HTR-8/SVneo (cell line): ENCODE measurements at places on chromosomes 6 and 20.
A peak's percentile ranks its signal among the peaks of the same experiment; 100 is the strongest.

GRCh38 chr6:21478883-21479539 lies 114.5 kb upstream of the SOX4 start:
- no peak for DNase-seq

DNA sequence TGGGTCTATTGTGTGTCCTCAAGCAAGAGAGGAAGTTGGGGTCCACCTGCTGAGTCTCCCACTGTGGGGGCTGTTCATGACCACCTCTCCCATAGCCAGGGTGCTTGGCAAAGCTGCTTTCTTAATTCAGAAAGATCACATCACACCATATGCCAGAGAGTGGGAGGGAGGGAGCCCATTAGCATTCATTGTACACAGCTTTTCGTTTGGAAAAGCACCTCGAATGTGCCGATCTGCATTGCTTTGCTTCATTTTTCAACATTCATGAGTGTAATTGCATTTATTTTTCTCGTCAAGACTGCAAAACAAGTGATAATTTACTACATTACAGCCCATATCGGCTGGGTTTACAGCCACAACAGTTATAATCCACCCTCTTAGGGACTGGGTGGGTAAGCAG lies 327.3 kb downstream of the PTPRT start:
- no peak for DNase-seq

DNA sequence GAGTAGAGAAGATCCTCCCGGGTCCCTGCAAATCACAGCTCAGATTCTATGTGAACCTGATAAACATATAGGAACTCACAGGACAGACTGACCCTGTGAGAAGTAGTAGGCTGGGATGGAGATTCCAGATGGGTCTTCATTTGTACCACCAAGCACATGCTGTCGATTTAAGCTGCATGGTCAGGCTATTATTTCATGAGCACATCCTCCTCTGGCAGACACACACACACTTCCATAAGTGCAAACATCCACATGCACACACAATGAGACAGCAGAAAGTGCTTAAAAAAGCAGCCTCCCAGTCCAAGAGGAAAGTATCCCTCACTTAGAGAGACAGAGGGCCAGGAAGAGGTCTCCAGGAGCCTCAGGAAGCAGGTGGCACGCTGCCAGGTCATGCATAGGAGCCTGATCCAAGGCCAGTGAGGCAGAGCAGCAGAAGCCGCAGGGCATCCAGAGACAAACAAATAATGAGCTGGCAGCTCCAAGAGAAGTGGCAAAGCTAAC lies 131.8 kb downstream of the UNC5CL start:
- peak; percentile 15 for DNase-seq

GRCh38 chr6:144657691-144658090 lies 372.6 kb downstream of the UTRN start:
- DNase-seq = no peak

DNA sequence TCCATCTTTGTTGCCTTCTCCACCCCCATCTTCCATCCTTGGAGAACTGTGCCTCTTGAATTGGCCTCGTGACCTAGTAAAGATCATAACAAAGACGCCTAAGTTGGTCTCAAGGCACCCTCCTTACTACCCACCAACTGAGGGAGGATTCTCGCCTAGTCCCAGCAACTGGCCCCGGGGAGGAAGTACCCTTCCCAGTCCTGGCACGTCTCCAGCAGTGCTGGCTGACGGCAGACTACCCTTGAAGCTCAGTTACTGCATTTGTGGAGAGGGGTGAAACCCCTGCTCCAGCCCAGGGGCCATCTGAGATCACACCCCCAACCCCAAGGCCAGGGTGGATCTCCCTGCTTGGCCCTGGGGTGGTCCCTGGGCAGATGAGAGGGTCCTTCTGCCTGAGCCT lies 2.1 kb upstream of the OSBPL2 start:
- DNase-seq = no peak

- no peak for DNase-seq
These were observed 80.2 kb downstream of the IRAK1BP1 start for GRCh38 chr6:78947529-78947928.

DNA sequence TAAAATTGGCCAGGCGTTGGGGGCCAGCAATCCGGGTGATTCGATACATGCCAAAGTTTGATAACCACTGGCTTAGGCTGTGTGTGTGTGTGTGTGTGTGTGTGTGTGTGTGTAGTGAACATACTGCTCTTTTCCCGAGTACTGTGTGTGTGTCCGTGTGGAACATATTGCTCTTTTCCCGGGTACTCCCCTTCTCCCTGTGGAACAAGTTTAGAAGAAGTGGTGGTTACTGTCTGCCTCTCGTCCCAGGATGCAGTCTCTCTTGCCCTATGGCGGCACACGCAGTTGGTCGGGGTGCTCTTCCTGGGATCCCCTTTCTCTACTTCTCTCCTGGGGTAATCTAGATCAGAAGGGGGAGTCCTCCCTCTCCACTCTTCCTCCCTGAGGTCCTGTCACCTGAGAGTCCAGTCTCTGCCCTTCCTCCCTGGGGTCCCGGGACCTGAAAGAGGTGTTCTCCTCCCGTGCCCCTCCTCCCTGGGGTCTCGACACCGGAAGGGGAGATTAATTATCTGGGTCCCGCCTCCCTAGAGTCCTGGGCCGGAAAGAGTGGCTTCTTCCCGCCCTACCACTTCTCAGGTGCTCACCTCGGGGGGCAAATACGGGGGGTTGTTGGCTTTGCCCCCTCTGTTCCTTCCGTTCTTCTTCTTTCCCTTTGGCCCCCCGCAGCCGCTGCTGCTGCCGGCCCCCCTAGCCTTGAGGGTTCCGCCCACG lies 516 bp downstream of the GTPBP2 start:
- peak; percentile 71 for DNase-seq

DNA sequence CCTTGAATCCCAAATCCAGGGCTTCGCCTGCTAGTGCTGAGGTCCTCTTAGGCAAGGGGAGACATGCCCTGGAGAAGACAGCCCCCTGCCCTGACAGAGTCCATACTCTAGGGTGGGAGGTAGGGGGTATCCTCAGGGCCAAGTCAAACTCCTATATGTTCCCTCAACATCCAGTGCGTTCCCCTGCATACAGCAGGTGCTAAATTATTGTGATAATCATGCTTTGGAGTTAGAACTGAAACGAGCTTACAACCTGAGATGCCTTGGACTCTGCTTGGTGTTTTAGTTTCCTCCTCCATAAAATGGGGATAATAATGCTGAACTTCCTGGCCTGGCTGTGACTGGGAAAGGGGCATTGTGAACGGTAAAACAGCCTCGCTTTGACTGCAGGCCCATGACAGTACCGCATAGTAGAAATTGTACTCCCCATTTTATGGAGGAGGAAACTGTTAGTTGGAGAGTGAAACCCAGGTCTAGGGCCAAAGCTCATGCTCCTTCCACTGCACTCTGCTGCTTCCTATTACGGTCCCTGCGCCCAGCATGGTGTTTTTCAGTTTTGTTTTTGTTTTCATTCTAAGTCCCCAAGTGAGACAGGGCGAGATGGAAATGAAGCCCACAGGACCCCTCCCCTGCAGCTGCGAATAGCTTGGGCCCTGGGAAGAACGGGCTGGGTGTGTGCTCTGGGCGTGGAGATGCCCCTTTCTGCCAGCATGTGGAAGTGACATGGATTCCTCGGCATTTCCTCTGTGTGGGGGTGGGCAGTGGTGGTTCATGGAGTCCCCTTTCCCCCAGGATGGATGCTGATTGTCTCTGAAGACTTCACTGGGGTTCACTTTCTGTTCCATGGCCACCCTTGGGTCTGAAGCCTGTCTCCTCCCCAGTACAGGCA lies 162.5 kb downstream of the VEGFA start:
- no peak for DNase-seq

GRCh38 chr6:32993363-32993973 lies 15.9 kb downstream of the HLA-DOA start:
- no peak for DNase-seq

DNA sequence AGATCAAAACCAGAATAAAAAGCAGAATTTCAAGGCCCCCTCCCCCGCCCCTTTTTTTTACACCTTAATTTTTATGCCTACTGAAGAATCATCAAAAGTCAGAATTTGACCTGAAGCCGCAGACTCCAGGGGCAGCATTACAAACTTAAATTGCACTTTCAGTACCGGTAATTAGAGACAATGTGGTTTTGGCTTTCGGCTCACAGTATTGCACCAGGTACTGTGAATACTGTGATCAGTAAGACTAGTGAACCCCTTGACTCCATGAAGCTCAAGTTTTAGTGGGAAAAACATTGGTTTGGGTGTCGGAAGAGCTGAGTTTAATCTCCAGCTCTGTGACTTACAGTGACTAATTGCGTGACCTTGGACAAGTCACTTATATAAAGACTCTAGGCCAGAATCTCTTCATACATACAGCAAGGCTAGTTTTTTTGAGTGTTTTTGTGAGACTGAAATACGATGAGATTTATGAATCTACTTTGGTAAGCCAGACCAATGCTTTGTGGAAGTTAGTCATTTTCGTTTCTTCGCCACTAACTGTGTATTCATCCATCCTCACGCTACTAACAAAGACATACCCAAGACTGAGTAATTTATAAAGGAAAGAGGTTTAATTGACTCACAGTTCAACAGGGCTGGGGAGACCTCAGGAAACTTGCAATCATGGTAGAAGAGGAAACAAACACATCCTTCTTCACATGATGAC lies 114.7 kb downstream of the SASH1 start:
- DNase-seq = no peak

DNA sequence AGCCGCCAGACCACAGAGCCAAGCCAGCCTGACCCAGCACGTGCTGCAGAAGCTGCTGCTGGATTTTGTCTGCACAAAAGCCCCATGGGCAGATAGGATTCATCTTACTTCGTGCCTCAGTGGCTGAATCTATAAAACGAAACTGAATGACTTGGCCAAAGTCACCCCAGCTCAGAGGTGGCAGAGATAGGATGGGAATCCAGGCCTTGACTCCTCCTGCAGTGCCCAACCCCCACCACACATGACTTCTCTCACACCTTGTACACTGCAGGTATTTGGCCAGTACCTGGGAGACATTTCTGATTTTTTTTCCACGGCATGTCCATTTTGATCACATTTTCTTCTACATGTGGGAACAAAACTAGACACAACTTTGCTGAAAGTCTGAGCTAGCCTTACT lies 182.1 kb downstream of the ANKRD60 start:
- DNase-seq = no peak

- no peak for DNase-seq
These were observed 276.0 kb upstream of the SGK1 start for GRCh38 chr6:134593887-134594286.

GRCh38 chr6:113104951-113105350 lies 752.2 kb upstream of the MARCKS start:
- DNase-seq = no peak

DNA sequence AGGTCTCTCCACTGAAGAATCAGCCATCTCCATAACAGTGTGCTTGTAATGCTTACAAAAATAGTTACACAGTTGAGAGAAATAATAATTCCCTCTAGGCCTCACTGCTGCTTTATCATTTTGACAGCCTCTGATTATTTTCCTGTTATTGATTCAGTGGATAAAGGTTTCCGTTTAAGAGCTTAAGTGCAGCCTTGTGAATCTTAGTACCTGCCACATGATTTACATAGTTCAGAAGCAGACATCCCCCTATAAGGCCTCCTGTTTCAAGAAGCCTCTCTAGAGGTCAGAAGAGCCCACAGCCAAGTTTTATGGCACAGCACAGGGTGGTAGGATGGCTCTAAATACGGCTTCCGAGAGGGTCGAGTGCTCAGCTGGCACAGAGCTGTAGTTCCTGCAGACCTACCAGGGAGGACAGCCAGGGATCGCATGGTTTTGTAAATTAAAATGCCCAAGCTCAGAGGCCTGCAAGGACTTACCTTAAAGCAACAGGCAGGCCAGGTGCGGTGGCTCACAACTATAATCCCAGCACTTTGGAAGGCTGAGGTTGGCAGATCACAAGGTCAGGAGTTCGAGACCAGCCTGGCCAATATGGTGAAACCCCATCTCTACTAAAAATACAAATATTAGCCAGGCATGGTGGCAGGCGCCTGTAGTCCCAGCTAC lies 17.6 kb upstream of the PYGB start:
- DNase-seq = no peak

DNA sequence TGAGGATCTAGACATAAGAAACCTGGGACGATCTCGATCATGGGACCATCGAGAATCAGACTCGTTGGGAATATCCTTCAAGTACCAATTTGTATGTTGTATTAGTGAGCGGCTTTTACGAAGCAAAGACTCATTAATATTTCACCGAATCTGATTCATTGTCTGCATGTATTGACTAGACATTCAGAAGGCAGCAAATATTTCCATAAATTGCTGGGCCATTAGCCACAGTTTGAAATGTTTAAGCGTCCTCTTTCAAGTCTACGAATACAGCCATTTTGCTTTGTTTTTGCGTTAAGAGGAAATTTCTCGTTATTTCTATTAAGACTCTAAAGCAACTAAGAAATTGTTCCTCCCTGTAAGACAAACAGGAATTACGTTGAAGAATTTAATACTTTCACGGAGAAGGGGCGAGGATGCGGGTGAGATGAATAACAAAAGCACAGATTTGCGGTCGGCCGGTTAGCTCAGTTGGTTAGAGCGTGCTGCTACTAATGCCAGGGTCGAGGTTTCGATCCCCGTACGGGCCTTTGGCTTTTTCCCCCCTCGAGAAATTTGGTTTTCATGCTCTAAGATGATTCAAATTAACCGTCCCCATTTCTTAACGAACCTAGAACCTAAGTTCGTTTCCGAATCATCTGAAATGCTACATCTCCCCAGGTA lies 18.5 kb downstream of the POM121L2 start:
- DNase-seq = no peak

DNA sequence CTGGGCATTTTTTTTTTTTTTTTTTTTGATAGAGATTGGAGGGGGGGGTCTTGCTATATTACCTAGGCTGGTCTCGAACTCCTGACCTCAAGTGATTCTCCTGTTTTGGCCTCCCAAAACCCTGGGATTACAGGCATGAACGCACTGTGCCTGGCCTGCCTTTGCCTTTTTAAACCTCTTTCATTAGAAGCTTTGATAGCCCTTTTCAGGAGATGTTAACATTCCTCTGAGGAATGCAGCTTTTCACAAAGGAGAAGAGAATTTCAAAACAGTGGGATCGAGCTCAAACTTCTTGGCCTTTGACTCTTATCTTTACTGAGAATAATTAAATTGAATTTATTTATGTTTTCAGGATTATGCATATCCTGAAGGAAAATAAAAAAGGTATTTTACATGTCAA lies 31.3 kb downstream of the SLC26A8 start:
- no peak for DNase-seq

- DNase-seq = peak; percentile 74
These were observed 36.9 kb upstream of the FANCE start for GRCh38 chr6:35415065-35415891.

GRCh38 chr6:160275511-160276003 lies 16.9 kb upstream of the SLC22A2 start:
- no peak for DNase-seq

- no peak for DNase-seq
These were observed 292.7 kb downstream of the ESR1 start for GRCh38 chr6:152100183-152100618.

GRCh38 chr6:168131464-168132415 lies 52.7 kb upstream of the FRMD1 start:
- no peak for DNase-seq
